ENCODE measurements at places on chromosomes 16 and 17.

DNA sequence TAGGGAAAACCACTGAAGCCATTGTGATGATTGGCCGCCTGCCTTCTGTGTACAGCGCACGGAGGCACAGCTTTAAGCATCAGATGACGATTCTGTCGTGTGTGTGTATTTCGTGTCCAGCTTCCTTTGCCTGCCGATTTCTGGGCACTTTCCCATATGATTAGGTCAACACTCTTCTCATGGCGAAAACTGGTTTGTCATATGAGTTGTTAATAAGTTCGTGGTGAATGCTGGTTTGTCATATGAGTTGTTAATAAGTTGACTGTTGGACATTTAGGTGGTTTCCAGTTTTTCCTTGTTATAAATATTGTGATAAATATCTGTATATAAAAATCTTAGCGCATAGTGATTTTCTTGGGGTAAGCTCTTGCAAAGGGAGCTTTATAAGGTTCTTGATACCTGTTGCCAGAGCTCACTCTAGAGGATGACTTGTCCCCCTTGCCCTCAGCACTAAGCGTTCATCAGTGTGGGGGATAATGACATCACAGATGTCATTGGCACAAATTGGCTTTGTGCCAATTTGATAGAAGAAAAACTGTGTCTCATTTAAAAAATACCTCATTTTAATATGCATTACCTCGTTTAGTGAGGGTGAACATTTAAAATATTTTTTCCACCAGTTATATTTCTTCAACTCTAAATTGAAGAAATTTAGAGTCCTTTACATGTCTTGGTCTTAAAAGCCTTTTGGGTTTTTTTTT is 40.0 kb downstream of the PGS1 start:
- no peak for DNase-seq

DNA sequence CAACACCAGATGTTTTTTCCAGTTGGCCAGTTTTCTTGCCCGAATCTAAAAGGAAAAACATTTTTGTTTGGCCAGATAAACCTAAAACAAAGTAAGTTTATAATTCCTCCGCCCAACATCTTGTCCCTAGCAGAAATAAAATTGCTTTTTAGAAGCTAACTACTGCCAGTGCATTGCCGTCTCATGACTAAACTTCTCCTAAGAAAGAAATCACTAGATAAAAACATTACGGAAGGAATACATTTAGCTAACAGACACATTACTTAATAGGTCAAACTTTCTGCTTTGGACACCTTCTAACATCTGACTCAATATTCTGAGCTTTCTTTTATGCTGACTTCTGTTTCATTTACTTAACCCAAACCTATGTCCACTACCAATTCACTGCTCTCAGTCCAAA is 36.2 kb downstream of the FBXL20 start:
- DNase-seq: no peak

- DNase-seq: no peak
Observed at GRCh38 chr17:51044976-51045375, 75.7 kb downstream of the SPAG9 start.

DNA sequence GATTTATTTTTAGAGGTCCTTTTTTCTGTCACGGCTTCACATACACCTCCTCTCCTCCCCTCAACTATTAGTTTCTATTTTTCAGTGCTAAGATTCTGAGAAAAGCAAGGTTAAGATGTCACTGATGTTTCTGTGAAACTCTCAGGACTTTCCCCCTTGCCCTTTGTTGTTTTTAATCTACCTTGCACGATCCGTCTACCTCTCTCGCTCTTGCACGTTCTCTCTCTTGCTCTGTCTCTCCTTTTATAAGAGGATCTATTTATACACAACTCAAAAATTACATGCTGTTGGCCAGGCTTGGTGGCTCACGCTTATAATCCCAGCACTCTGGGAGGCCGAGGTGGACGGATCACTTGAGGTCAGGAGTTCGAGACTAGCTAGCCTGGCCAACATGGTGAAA is 43.6 kb downstream of the RPA1 start:
- no peak for DNase-seq

- no peak for DNase-seq
Observed at GRCh38 chr17:6350806-6351205, 84.1 kb downstream of the AIPL1 start.

DNA sequence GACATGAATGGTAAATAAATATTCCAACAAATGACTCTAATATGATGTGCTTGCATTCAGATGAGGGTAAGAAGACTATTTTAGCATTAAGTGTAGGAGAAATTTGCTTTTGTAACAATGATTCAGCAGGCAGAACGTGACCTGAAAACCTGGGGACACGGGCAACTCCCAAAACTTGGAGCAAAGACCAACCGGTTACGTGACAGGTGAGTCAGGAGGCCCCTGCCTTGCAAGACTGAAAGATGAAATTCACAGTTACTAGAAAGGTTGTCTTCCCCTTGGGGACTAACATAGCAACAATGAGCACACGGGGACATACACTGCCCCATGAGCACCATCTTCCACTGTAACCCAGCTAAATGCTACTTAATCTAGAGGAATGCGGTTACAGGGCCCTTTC is 33.5 kb upstream of the ERN1 start:
- no peak for DNase-seq

- no peak for DNase-seq
Observed at GRCh38 chr17:9878786-9879525, 26.1 kb downstream of the RCVRN start.

DNA sequence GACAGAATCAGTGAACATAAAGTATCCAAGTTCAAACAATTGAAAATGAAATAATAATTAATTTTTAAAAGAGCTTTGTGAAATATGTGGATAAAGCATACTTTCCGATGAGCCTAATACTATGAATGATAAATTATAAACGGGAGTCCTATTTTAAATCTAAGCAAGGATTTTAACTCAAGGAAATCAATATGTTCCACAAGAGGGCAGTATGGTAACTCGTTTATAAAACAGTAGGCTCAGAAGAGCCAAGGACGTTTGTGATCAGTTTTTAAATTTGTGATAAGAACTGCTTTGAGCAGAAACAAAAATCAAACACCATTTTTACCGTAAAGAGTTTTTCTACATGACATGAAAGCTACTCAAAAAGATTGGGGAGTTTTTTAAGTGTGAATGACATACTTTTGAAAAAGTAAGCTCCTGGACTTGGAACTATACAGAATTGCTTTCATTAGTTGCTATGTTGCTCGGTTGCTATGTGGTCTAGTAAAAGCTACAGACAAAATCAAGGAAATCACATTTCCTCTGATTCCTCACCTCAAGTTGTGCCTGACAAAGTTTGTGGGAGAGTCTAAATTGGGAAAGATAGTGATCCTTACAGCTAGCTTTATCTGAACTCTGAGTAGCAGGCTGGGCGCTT is 11.8 kb upstream of the TEKT1 start:
- peak; percentile 15 for DNase-seq

GRCh38 chr16:1494129-1494640 is 1.0 kb downstream of the TELO2 start:
- DNase-seq: no peak

DNA sequence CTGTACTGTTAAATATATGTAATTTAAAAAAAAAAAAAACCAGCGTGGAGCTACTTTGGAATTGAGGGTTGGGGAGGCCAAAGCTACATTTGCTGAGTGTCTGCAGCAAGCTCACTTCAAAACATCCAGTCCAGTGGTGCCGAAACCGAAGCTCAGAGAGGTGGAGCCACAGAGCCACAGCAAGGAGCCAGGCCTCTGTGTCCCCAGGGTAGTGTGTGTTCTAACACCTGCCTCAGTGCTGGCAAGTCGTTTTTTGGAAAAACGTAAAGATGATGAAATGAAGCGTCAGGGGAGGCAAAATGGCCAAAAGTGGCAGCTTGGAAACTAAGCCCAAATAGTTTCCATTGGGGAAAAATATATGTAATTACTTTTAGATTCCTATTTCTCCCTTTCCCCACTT is 36.1 kb upstream of the MRC2 start:
- DNase-seq: no peak

- DNase-seq: no peak
Observed at GRCh38 chr17:61483778-61484116, 31.5 kb downstream of the TBX4 start.

DNA sequence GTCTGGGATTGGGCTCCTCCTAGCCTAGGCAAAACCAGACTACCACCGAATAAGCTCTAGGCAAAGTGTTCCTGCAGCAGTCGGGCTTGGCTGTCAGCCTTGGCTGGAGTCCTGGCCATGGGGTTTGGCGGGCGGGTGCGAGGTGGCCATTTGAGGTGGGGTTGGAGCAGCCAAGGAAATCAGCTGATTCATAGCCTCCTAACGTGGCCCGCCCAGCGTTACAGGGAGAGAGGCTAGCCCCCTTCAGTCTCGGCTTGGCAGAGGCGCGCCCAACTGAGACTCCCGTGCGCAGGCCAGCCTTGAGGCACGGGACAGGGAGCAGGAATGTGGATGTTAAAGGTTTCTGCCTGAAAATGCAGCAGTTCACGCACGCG is 1.9 kb downstream of the PMP22 start:
- DNase-seq: no peak

GRCh38 chr17:41287050-41287449 is 11.6 kb downstream of the KRTAP9-7 start:
- no peak for DNase-seq

Data from germinal center (tissue), 1 donor.